Left ventricle myocardium inferior (tissue), 1 donor: ENCODE measurements at places on chromosomes 4 and X. TPM values are rescaled to one million over a fixed set of nuclear protein-coding genes. Genes with fewer than 3 reads are reported as not detected.

MAGED4 gene
- 0.47 TPM for total RNA-seq

DNA sequence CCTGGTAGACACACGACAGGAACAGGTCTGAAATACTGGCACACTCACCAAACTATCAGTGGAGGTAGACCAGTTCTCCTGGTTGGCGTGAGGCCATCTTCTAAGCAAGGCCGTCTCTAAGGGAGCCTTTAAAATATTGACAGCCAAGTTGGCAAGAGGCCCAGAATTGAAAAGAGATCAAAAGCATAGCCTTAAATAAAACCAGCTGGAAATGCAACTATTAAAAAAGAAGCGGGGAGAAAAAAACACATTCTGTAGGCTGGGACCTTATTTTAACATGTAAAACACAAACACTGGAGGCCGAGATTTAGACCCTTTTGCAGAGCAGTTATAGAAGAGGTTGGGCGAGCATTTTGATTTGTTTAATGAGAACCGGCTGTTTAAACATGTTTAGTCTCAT, 233.0 kb upstream of the CLNK start:
- DNase-seq = no peak
- no peak overlapping the region for H3K4me3 ChIP-seq
- H3K36me3 ChIP-seq = no peaks in the 10 kb centered on the region
- H3K27me3 ChIP-seq = no peaks in the 10 kb centered on the region
- no peak overlapping the region for H3K27ac ChIP-seq

DNA sequence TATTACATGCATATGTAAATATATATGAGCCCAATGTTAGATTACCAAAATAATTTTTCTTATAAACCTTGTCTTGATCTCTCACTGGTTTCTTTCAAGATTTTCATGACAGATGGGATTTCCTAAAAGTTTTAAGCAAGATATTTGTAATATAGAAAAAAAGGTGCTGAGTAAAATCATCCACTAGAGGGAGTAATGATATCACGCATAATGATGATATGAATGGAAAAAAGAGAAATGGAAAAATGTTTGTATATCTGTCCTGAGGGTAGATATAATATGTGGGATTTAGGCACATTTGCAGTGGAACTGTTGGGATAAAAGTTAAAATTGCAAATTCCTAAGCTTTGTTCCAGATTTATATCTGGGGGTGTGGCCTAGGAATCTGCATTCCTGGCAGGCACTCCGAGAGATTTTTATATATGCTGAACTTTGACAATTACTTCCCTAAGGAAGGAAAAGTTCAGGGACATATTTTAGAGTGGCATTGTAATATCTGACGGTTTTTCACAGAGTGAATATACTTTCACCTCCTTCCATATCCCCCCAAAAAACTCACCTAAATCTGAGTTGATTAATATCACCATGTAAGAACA, 60.5 kb downstream of the TMA16 start:
- no peaks in the 10 kb centered on the region for H3K27me3 ChIP-seq
- DNase-seq = no peak
- no peaks in the 10 kb centered on the region for H3K36me3 ChIP-seq

- H3K27ac ChIP-seq = no peak overlapping the region
- H3K4me3 ChIP-seq = no peak overlapping the region
- DNase-seq = no peak
Observed at GRCh38 chr4:48018112-48018511, 1.5 kb downstream of the NIPAL1 start.

GRCh38 chr4:183637461-183637860, 21.5 kb downstream of the RWDD4 start:
- H3K4me3 ChIP-seq = no peak overlapping the region
- no peaks in the 10 kb centered on the region for H3K27me3 ChIP-seq
- DNase-seq = no peak
- no peak overlapping the region for H3K27ac ChIP-seq
- peaks cover 2% of the 10 kb centered on the region for H3K36me3 ChIP-seq
- no peaks in the 10 kb centered on the region for H3K4me1 ChIP-seq

- H3K4me1 ChIP-seq = no peaks in the 10 kb centered on the region
- DNase-seq = no peak
- H3K27me3 ChIP-seq = no peaks in the 10 kb centered on the region
- no peaks in the 10 kb centered on the region for H3K36me3 ChIP-seq
- peak overlapping the region; percentile 42 for H3K27ac ChIP-seq
Observed at GRCh38 chr4:75345423-75345822, 168.8 kb downstream of the RCHY1 start.
